ENCODE measurements at places on chromosomes 11 and 22.
A peak's percentile ranks its signal among the peaks of the same experiment; 100 is the strongest.

DNA sequence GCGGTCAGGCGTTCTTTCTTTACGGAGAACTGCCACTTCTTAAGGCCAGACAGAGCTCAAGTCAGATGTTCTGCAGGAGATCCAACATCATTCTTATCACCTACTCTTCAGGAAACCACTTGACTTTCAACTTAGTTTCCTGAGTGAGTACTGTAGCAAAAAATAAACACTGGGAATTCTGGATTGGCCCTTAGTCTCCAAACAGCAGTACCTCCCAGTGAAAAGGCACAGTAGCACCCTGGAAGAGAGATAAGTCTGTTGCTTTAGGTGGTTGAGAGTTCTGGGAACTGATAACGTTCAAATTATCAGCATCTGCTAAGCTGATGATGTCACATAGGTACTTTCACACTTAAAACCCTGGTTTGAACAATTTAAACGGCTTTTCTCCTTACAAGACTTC, 971.8 kb upstream of the TENM4 start:
- no peaks in the 10 kb centered on the region for H3K4me1 ChIP-seq
- H3K27ac ChIP-seq = no peak overlapping the region
- H3K4me3 ChIP-seq = no peak overlapping the region
- no peaks in the 10 kb centered on the region for H3K36me3 ChIP-seq
- no peaks in the 10 kb centered on the region for H3K27me3 ChIP-seq
- no peak for DNase-seq

GRCh38 chr11:117020869-117021564, 77.2 kb downstream of the SIK3 start:
- no peak for DNase-seq
- H3K27ac ChIP-seq = peak overlapping the region; percentile 27
- H3K4me3 ChIP-seq = peak overlapping the region; percentile 32
- no peaks in the 10 kb centered on the region for H3K27me3 ChIP-seq
- H3K4me1 ChIP-seq = peaks cover 80% of the 10 kb centered on the region

- no peak overlapping the region for H3K4me3 ChIP-seq
- DNase-seq = no peak
- no peaks in the 10 kb centered on the region for H3K36me3 ChIP-seq
Measured at GRCh38 chr11:14722496-14722895, 78.9 kb downstream of the PDE3B start.

GRCh38 chr11:118491041-118491440, 36.2 kb upstream of the TTC36 start:
- peaks cover 77% of the 10 kb centered on the region for H3K36me3 ChIP-seq
- no peak overlapping the region for H3K4me3 ChIP-seq
- no peaks in the 10 kb centered on the region for H3K27me3 ChIP-seq

GRCh38 chr11:112175599-112175952, 264 bp downstream of the BCO2 start:
- DNase-seq = no peak
- peaks cover 30% of the 10 kb centered on the region for H3K27me3 ChIP-seq
- H3K27ac ChIP-seq = no peak overlapping the region
- peak overlapping the region; percentile 57 for H3K4me3 ChIP-seq
- peaks cover 4% of the 10 kb centered on the region for H3K36me3 ChIP-seq
- H3K4me1 ChIP-seq = peaks cover 9% of the 10 kb centered on the region

- no peaks in the 10 kb centered on the region for H3K36me3 ChIP-seq
- H3K27me3 ChIP-seq = no peaks in the 10 kb centered on the region
- no peak overlapping the region for H3K27ac ChIP-seq
- DNase-seq = no peak
Measured at GRCh38 chr11:133285359-133285758, 246.9 kb downstream of the OPCML start.

DNA sequence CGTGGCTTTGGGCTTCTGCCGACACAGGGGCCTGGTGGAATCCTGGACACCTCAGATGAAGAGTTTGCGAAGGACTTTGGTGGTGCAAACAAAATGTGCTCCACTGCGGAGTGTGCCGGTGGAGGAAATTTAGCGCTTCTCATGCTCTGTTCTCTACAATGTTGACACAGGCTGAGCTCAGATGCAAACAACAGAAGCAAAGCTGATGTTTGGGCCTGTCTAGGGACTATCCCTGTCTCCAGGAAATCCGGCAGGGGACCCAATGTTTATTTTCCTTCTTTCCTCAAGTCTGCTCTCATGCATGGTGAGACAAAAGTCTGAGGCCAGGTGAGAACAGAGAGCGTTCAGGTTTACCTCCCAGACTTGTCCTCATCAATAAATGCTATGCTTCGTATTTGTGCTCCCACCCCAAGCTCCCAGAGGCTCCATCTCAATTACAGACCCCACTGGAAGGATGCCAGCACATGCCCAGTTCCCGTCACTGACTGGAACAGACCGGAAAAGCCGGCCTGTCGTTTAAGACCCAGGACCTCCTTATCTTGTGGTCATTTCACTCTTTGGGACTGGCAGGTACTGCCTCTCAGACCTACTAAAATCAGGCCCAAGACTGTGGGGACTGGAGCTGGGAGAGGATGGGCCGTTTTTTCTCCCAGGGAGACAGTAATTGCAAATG, 105.7 kb upstream of the B3GAT1 start:
- no peaks in the 10 kb centered on the region for H3K36me3 ChIP-seq
- DNase-seq = no peak
- no peaks in the 10 kb centered on the region for H3K4me1 ChIP-seq
- no peak overlapping the region for H3K27ac ChIP-seq

- H3K4me3 ChIP-seq = no peak overlapping the region
- DNase-seq = no peak
- H3K27ac ChIP-seq = no peak overlapping the region
Measured at GRCh38 chr11:72998676-72999075, 143.4 kb downstream of the FCHSD2 start.

GRCh38 chr11:8963569-8964323, 496 bp downstream of the TMEM9B start:
- H3K36me3 ChIP-seq = no peaks in the 10 kb centered on the region
- no peaks in the 10 kb centered on the region for H3K27me3 ChIP-seq
- peak overlapping the region; percentile 99 for H3K4me3 ChIP-seq
- peaks cover 49% of the 10 kb centered on the region for H3K4me1 ChIP-seq

GRCh38 chr22:40332319-40332781, 13.9 kb upstream of the ADSL start:
- DNase-seq = peak; percentile 72
- peak overlapping the region; percentile 99 for H3K27ac ChIP-seq
- H3K4me3 ChIP-seq = peak overlapping the region; percentile 84
- H3K36me3 ChIP-seq = peaks cover 7% of the 10 kb centered on the region
- H3K27me3 ChIP-seq = no peaks in the 10 kb centered on the region

GRCh38 chr22:45968751-45969413, 8.1 kb downstream of the WNT7B start:
- no peak for DNase-seq
- no peaks in the 10 kb centered on the region for H3K36me3 ChIP-seq
- peaks cover 2% of the 10 kb centered on the region for H3K4me1 ChIP-seq
- H3K27me3 ChIP-seq = peaks cover 59% of the 10 kb centered on the region
- no peak overlapping the region for H3K4me3 ChIP-seq
- H3K27ac ChIP-seq = no peak overlapping the region

GRCh38 chr22:45164270-45165088, 754 bp downstream of the NUP50 start:
- peak; percentile 36 for DNase-seq
- peaks cover 9% of the 10 kb centered on the region for H3K36me3 ChIP-seq
- H3K27ac ChIP-seq = peak overlapping the region; percentile 96
- H3K4me1 ChIP-seq = peaks cover 50% of the 10 kb centered on the region

DNA sequence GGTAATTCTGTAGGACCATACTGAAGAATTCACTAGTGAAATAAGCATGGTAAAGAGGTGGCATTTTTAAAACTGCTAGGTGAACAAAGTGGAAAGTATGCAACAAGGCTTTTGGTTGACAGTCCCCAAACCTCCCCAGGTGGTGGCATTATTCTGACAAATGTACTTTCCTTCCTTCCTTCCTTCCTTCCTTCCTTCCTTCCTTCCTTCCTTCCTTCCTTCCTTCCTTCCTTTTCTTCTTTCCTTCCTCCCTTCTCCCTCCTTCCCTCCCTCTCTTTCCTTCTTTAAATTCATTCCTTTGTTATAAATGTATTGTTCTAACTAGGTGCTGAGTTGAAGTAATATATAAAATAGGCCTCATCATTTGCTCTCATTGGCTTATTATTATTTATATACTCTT, 284.7 kb upstream of the ANO5 start:
- no peak for DNase-seq
- H3K27ac ChIP-seq = no peak overlapping the region
- no peaks in the 10 kb centered on the region for H3K27me3 ChIP-seq
- H3K36me3 ChIP-seq = peaks cover 4% of the 10 kb centered on the region

DNA sequence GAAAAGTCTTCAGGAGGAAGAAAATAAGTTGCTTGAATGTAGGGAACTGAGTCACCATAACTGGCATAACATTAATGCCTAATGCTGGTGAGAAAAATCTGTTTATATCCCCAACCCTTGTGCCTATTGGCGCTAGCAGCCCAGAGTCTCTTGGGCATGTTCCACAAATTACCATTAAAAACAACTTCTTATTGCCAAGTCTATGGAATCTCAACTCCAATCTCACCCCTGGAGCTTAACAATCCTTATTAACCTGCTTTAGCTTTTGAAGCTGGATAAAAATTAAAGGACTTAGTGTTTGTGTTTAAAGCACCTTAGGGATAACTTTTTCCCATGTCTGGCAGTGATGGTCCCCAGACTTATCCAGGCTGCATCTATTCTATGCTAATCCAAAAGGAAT, 143.0 kb downstream of the APIP start:
- H3K36me3 ChIP-seq = no peaks in the 10 kb centered on the region
- no peaks in the 10 kb centered on the region for H3K4me1 ChIP-seq
- H3K27ac ChIP-seq = no peak overlapping the region

GRCh38 chr11:5225480-5225871, 1.4 kb downstream of the HBB start:
- H3K27me3 ChIP-seq = peaks cover 12% of the 10 kb centered on the region
- H3K4me1 ChIP-seq = no peaks in the 10 kb centered on the region
- DNase-seq = no peak

DNA sequence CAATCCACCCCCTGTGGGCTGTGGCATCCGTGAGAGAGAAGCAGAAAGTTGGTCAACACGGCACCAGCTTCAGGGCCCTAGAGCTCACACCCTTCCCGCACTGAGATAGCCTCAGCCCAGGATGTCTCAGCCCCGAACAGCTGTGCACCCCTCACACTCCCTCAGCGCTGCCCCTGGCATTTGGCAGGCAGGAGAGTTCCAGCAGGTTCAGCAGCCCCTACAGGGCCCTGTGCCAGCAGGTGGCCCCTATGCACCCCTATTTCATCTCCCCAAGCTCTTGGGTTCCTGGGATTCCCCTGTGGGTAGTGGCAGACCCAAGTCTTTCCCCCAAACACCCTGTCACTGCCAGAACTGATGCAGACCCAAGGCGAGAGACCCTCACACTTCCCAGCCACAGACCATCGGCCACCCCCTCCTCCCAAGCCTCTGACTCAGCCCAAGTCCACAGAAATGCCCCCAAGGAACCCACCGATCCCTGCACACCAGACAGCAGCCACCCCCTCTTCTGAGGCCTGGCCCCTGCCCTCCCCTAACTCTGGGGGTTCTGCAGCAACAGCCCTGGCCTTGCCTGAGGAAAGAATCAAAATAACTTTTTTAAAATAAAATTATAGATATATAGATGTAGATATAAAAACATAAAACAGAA, 183.6 kb downstream of the IGLL1 start:
- H3K36me3 ChIP-seq = no peaks in the 10 kb centered on the region
- H3K4me1 ChIP-seq = no peaks in the 10 kb centered on the region
- no peak for DNase-seq
- H3K27ac ChIP-seq = no peak overlapping the region
- no peak overlapping the region for H3K4me3 ChIP-seq

DNA sequence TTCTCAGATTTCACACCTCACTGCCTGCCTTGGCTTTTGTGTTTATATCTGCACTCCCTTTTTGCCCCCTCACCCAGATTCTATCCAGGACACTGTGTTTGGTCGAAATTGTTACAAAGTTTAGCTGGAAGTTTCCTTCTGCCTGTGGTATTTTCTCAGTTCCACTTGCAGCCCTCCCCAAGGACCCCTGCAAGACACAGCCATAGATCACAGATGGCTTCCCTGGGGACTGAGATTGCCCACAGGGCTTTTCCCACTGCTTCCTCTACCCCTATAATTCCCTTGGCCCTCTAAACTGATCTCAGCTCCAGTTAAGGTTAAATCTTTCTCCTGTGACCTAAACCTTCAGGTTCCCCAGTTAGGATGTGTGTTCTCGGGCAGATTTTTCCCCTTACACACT, 146.1 kb upstream of the C11orf87 start:
- H3K4me3 ChIP-seq = no peak overlapping the region
- DNase-seq = no peak
- peaks cover 7% of the 10 kb centered on the region for H3K27me3 ChIP-seq
- H3K4me1 ChIP-seq = no peaks in the 10 kb centered on the region
- no peaks in the 10 kb centered on the region for H3K36me3 ChIP-seq
- no peak overlapping the region for H3K27ac ChIP-seq

DNA sequence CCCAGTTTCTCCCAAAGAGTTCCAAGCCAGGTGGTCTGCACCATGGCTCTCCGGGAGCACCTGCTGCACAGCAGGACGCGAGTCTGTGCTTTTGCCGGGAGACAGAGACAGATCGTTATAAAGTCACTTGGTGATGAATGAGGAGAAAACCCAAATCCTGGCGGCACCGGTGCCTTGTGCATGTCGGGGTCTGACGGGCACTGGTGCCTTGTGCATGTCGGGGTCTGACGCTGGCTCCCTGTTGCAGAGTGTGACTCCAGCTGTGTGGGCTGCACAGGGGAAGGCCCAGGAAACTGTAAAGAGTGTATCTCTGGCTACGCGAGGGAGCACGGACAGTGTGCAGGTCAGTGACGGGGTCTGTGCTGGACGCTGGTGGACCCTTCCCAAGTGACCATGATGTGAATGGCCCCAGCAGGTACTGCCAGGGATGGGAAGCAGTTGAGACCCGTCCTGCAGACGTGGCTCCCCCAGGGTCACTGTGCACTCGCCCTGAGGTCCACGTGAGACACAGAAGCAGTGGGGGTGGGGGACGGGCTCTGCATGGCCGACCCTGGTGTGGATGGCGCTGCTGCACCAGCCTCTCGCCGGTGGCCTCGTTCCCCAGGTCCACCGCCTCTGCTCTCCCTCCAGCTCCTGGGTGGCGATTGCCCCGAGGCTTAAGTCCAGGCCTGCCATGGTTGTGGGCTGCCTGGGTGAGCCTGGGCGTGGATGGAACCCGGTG, 5.8 kb downstream of the CRELD2 start:
- H3K36me3 ChIP-seq = peaks cover 4% of the 10 kb centered on the region
- H3K27me3 ChIP-seq = no peaks in the 10 kb centered on the region
- H3K4me3 ChIP-seq = no peak overlapping the region
- DNase-seq = no peak
- peaks cover 12% of the 10 kb centered on the region for H3K4me1 ChIP-seq

DNA sequence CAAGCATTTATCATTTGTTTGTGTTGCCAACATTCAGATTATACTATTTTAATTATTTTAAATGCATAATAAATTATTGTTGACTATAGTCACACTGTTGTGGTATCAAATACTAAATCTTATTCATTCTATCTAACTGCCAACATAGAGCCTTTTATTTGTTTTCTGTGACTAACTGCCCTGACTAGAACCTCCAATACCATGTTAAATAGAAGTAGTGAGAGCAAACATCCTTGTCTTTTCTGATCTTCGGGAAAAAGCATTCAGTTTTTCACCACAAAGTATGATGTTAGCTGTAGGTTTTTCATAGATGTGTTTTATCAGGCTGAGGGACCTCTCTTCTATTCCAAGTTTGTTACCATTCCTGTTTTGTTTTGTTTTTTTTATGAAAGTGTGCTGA, 15.2 kb downstream of the TRIM34 start:
- peaks cover 95% of the 10 kb centered on the region for H3K36me3 ChIP-seq
- no peak for DNase-seq
- no peaks in the 10 kb centered on the region for H3K27me3 ChIP-seq
- peaks cover 10% of the 10 kb centered on the region for H3K4me1 ChIP-seq
- no peak overlapping the region for H3K27ac ChIP-seq
- H3K4me3 ChIP-seq = no peak overlapping the region

GRCh38 chr11:112859787-112860186, 101.4 kb upstream of the NCAM1 start:
- no peak overlapping the region for H3K4me3 ChIP-seq
- H3K27ac ChIP-seq = no peak overlapping the region
- H3K4me1 ChIP-seq = no peaks in the 10 kb centered on the region
- no peak for DNase-seq
- peaks cover 8% of the 10 kb centered on the region for H3K36me3 ChIP-seq
- peaks cover 2% of the 10 kb centered on the region for H3K27me3 ChIP-seq
